ENCODE measurements at places on chromosomes 6 and 20.
A peak's percentile ranks its signal among the peaks of the same experiment; 100 is the strongest.

- peak; percentile 0 for DNase-seq
These were observed 499 bp downstream of the TTI1 start for GRCh38 chr20:38032585-38033329.

GRCh38 chr6:154359679-154360078 lies 3.1 kb upstream of the IPCEF1 start:
- DNase-seq = no peak

GRCh38 chr6:28898710-28898965 lies 25.1 kb downstream of the TRIM27 start:
- no peak for DNase-seq

GRCh38 chr20:49287555-49288249 lies 9.8 kb upstream of the ZNFX1 start:
- no peak for DNase-seq

GRCh38 chr6:167089243-167090142 lies 33.4 kb upstream of the CCR6 start:
- no peak for DNase-seq

- no peak for DNase-seq
These were observed 3.1 kb upstream of the INSM1 start for GRCh38 chr20:20364593-20365479.

DNA sequence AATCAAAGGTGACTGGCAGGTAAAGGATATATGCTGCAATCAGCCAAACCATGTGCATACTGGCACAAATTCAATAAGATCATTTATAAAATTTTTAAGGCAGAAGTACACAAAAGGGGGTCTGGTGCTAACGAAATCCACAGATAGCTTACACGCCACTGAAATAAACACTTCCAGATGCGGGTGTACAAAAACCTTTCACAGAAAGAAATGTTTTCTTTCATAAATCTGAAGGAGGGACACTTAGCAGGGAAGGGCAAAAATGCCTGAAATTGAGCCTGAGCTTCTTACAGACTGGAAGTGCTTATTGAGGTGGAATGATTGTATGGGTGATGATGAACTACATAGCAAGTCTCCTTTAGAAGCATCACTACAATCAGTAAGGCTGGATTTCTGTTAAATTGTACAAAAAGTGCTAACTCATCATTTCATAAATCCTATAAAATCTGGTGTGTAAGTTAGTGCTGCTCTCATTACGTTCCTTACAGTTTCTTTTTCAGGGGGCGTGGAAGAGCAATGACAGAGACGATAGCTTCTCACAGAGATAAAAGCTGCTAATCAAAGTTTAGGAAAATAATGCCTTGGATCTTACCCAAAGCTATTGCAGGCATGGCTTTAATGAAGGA lies 409.3 kb upstream of the RUNX2 start:
- DNase-seq = no peak

GRCh38 chr6:39018103-39018502 lies 30.5 kb upstream of the GLP1R start:
- DNase-seq = no peak

DNA sequence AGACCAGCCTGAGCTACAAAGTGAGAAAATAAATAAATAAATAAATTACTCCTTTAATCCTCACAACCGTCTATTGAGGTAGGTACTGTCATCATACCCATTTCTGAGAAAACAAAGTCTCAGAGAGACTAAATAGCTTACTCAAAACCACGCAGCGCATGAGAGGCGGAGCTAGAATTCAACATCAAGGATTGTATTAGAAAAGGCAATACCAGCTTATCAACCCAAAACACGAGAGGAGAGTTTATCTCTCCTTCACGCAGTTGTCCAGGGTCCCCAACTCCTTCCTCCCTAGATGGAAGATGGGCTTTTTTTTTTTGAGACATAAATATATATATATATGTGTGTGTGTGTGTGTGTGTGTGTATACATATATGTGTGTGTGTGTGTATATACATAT lies 12.2 kb downstream of the HNF4A start:
- DNase-seq = no peak

DNA sequence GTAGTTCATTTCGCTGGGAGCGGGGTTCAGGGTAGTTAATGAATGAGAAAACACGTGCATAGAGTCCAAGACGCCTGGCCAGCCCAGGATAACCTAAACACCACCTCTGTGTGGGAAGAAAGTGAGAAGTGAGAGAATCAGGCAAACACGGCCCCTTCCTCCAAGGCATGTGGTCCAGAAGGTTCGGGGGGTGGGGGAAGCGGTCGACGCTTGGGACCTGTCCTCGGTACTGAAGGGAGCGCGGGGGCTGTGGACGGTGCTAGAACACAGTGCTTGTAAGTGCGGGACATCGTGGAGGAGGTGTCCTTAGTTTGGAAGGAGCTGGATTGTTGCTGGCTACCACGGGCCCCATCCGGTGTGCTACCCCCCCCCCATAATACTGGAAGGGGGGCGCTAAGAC lies 1.7 kb upstream of the VSTM2L start:
- no peak for DNase-seq
